ENCODE measurements at places on chromosomes 7 and 10.

DNA sequence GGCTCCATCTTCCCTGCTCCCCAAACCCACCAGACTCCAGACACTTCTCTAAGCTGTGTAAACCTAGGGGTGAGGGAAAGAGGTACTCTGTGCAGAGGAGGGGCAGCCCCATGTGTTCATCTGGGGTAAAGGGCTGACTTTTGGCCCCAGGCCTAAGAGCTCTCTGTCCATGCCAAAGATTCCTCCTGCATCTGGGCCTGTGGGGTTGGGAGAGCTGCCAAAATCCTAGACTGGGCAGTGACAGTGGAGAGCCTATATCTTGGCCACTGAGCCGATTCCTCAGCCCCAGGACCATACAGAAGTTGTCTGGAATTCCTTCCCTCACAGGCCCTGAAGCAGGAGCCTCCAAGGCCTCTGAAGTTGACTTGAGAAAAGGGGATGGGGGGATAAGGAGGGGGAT is 25.3 kb upstream of the LEP start:
- DNase-seq = no peak

DNA sequence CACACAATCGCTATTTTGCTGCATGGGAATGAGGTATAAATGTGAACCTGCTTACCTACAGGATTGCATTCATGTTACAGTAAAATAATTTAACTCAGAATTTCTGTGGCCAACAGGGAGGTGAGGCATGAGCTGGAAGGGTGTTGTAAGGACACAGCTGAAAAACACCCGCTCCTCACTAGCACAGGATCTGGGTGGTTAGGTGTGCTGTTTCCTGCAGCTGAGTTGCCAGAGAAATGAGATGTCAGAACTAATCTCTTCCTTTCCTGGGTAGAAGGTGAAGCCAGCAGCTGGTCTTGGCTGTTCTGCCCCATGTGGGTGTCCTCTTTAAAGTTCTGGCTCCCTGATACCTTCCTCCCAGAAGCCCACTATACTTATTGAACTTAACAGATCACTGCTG is 39.0 kb upstream of the ZNF438 start:
- DNase-seq = no peak

GRCh38 chr7:156376317-156376716 is 264.3 kb upstream of the RNF32 start:
- DNase-seq = no peak

- DNase-seq = peak; percentile 20
These were observed 61.7 kb upstream of the SHH start for GRCh38 chr7:155874010-155874409.

GRCh38 chr10:17381502-17382142 is 72.8 kb downstream of the ST8SIA6 start:
- DNase-seq = no peak
